ENCODE measurements at places on chromosomes 3 and 15.

GRCh38 chr3:18758047-18758704 is 333.0 kb upstream of the SATB1 start:
- peak; percentile 76 for DNase-seq

DNA sequence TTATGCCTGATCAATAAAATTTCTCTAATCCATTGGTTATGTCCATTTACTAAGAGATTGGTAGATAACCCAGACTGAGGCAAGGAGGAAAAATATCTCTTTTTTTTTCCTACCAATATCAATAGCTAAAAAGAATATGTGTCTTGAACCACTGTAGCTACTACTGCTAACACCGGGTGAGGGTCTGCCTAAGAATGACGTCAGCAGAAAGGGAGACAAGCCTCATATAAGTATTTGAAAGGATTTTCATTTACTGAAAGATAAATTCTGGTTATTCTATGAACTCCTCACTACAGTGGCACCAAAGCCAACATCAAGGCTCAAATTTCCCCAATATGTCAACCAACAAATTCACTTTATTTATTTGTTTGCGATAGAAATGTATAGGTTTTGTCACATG is 389.0 kb upstream of the ALCAM start:
- DNase-seq: no peak

- no peak for DNase-seq
These were observed 802 bp downstream of the RCN2 start for GRCh38 chr15:76932135-76932966.

DNA sequence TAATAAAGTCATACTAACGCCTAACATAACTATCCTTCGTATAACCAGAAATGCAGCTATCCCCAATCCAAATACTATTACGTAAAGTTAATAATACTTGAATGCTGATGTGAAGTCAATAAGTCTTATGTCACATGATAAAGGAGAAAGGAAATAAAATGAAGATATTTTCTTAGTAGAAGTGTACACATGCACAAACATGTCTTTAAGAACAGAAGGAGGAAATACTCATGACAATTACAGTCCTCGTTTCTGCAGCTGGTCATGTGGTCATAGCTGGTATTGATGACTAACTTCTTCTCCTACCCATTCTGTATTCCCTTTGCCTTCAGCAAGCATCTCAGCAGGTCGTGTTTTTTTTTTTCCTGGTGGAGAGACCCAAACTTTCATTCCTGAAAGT is 244.3 kb downstream of the CHL1 start:
- no peak for DNase-seq

DNA sequence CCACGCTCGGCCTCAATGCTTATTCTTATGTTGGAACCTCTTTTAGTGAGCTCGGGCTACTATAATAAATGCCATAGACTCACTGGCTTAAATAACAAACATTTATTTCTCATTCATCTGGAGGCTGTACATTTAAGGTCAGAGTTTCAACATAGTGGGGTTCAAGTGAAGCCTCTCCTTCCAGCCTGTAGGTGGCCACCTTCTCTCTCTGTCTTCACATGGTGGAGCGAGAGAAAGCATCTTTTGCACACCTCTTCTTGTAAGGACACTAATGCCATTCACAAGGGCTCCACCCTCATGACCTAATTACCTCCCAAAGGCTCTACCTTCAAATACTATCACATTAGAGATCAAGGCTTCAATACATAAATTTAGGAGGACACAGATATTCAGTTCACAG is 520.3 kb upstream of the EPHA6 start:
- peak; percentile 31 for DNase-seq

- no peak for DNase-seq
These were observed 49.7 kb downstream of the ADAM10 start for GRCh38 chr15:58699769-58700168.

DNA sequence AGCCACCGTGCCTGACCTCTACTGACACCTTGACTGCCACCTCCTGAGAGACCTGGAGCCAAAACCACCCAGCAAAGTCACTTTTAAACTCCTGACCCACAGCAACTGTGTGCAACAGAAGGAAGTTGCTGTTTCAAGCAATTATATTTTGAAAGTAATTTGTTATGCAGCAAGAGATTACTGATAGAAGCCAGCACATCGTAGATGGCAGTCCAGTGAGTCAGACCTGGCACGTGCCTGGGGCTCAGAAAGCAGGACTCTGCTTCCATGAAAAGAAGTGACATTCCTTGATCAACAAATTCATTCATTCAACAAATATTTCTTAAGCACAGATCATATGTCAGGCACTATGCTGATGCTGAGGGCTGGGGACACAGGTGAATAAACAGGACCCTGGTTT is 5.7 kb upstream of the CSPG4 start:
- no peak for DNase-seq

DNA sequence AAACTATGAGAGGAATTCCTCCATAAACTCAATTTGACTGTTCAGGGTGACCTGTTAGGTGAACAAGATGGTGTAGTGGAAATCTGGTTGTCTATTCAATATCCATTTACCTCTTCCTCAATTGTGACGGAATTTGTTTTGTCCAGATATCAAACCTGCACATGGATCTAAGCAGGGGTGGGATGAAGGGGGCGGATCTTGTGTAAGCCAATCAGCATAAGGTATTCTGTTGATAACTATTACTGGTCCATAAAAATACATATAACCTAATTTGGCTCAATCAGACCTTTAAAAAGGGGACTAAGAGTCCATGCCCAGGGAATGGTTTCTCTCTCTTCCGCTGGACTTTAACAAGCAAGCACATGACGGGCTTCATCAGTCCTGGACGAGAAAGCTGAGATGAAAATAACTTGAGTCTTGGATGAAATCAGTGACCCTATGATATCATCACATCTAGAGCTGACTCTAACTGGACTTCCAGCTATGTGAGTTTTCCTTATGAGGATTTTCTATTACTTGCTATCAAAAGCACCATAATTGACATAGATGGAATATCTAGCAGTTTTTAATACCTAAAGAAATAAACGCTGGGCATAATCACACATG is 5.7 kb upstream of the POPDC2 start:
- no peak for DNase-seq

DNA sequence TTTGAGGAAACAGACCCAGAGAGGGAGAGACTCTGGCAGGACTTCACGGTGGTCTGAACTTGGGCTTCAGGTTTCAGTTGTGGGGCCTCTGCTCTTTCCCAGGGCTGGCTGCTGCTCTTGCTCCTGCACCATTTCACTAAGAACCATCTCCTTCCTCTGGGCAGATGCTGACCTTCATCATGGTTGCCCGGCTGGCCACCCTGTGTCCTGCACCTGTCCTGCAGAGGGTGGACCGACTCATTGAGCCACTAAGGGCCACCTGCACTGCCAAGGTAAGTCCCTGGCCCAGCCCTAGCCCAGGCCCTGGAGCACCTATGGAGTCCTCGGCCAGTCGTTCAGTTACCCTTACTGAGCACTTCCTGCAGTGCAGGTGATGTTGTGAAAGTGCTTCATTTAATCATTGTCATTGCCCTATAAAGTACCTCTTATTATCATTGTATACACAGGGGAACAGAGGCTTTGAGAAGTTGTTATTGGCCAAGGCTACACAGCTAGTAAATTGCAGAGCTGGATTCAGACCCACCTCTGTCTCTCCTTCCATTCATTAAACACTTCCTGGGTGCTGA is 10.0 kb downstream of the RPL32 start:
- no peak for DNase-seq

GRCh38 chr15:87634361-87634760 is 622.2 kb downstream of the NTRK3 start:
- no peak for DNase-seq

- DNase-seq: no peak
These were observed 5.7 kb upstream of the IQGAP1 start for GRCh38 chr15:90382320-90382719.

DNA sequence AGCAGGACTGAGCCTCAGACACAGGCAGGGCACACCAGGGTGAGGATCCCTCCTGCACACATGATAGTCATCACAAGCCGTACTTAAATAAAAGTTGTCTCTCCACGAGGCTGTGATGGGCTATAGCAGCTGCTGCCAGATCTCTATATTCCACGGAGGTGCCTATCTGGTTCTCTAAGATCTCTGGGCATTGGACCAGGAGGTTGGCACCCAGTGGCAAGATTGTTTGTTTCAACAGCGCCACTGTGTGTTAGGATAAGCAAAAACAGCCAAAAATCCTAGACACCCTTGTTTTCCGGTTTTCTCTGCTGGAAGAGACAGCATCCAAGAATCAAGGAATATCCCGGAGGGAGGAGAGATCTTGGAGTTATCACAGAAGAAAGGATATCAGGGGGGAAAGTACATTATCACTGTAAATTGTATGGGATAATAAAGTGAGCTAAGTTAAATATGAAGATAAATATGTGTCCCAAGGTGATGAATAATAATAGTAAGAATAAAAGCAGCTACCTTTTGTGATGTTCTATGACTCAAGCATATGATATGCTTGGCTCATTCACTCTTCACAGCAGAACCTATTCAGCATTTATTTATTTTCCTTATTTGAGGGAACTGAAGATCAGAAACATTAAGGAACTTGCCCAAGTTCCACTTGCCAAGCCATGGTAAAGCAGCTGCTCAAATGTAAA is 90.6 kb upstream of the AKAP13 start:
- peak; percentile 1 for DNase-seq

DNA sequence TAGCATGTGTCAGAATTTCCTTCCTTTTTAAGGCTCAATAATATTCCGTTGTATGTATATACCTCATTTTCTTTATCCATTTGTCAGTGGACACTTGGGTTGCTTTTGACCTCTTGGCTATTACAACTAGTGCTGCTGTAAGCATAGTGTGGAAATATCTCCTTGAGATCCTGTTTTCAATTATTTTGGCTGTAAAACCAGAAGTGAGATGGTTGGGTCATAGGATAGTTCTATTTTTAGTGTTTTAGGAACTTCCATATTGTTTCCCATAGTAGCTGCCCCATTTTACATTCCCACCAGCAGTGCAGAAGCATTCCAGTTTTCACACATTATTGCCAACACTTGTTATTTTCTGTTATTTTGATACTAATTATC is 70.4 kb upstream of the C15orf39 start:
- DNase-seq: peak; percentile 66

DNA sequence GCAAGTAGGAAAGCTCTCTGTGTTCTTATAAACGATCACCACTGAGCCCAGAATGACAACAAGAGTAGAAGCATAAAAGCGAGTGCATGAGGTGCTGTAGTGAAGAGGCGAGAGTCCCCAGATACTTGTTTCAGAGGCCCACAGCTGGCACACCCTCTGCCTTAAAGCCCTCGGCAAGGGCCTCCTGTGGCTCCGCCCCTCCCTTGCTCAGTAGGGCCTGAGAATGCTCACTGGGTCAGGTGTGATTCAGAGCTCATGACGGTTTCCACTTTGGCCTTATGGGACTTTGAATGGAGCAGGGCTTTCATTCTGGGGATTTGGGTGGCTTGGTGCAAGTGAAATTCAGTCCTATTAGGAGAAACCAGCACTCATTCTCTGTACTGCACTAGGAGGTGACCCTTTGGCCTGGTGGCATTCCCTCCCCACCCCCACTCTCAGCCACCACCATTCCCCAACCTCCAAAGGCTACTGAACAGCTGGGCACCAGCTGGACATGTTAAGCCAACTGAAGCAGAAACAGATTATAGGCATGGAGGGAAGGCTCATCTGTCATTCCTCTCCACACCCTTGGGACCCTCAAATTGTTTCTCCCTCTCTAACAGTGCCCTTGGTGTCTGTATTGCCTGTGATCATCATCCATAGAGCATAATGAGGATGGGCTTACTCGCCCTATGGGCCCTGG is 109.6 kb upstream of the CTDSPL start:
- DNase-seq: no peak

DNA sequence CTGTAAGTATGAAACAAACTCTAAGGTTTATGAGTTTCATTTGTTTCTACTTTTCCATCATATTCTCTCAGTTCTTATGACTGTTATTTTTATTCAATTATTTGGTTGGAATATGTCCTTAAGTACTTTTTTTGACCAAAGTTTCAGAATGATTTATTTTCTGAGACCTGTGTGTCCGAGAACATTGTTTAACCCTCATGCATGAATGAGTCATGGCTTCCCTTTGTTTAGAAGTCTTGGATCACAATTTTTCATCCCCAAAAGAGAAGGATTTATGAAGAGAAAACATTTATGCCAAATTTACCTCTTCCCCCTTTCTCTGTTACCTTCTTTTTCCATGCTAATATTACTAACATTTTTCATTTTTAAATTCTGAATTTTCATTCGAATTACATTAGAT is 518.0 kb upstream of the NR2F2 start:
- DNase-seq: no peak

GRCh38 chr15:95973566-95974256 is 356.8 kb upstream of the NR2F2 start:
- DNase-seq: no peak

- no peak for DNase-seq
These were observed 393.1 kb downstream of the DIPK2A start for GRCh38 chr3:144364737-144365136.

GRCh38 chr3:46725621-46726314 is 8.1 kb upstream of the PRSS50 start:
- DNase-seq: no peak

DNA sequence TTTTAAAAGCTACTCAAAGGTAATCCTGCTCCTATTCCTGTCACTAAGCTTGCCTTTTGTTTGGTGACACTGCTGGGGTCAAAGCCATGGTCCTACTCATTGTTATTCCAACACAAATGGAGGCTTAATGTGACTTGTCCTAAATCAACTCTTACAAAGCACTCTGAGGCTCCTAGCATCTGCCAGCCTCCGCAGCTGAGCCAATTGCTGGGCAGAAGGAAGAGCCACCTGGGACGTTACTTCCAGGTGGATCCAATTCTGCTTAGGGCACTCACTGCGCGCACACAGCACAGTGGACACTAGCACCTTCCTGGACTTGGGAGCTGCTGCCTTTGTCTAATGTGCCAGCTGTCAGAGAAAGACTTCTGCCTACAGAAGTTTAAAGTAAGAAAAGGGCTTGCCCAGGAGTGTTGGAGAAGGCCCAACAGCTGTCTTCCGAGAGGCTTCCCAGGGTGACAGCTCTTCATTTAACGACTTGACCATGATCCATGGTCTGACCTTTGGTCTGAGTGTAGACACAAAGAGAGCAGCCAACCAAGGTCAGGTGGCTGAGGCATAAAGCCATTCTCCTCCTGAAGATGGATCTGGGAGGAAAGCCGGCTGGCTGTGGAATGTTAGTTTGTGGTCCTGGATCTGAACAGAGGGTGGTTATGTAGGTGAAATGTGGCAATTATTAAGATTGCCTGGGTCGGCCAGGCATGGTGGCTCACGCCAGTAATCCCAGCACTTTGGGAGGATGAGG is 102.2 kb downstream of the AQP9 start:
- no peak for DNase-seq

DNA sequence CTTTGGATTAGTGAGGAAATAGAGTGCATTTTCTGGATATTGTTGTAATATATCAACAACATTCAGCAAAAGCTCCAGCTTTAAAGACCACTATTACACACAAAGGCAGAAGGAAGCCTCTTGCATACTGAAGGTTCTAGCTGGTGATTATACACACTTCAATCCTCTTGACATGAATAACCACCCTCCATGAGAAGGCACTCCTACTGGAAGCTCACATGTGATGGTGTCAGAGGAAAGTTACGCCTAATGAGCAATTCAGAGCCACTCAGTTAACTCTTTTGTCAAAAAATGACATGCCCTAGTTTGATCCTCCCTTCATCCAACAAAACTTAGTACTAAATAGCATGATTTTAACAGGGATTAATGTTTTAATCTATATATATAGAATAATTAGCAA is 124.6 kb upstream of the LYSMD4 start:
- DNase-seq: no peak
